ENCODE measurements at places on chromosomes 11 and 22. TPM values are rescaled to one million over a fixed set of nuclear protein-coding genes. Genes with fewer than 3 reads are reported as not detected.

DNA sequence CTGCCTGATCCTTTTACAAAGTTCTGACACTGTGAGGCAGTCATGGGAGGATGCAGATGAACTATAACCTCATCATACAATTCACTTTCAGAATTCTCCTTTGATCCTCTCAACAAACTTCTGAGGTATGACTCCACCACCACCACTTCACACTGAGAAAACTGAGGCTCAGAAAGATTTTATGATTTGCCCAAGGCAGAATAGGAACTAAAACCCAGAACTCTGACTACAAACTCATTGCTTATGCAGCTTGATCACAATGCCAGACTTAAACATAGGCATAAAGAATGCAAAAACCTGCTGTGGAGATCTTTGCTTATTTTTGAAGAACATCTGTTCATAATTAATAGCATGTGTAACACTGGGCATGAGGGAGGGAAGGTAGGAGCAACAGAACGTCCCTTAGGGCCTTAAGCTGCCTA is 20.4 kb downstream of the FAM168A start:
- DNase-seq: peak; percentile 65

GRCh38 chr22:43923191-43923590 is 414 bp upstream of the PNPLA3 start:
- no peak for DNase-seq

GRCh38 chr11:120239713-120240640 is at the start of gene POU2F3:
Gene POU2F3 (plus strand): TSS chr11:120240140. CDS start chr11:120240344, 204 bp downstream.
- DNase-seq: no peak

GRCh38 chr11:69065147-69065710 is 16.5 kb downstream of the TPCN2 start:
- DNase-seq: no peak

GRCh38 chr11:16191212-16191867 is 165.0 kb downstream of the SOX6 start:
- no peak for DNase-seq

DNA sequence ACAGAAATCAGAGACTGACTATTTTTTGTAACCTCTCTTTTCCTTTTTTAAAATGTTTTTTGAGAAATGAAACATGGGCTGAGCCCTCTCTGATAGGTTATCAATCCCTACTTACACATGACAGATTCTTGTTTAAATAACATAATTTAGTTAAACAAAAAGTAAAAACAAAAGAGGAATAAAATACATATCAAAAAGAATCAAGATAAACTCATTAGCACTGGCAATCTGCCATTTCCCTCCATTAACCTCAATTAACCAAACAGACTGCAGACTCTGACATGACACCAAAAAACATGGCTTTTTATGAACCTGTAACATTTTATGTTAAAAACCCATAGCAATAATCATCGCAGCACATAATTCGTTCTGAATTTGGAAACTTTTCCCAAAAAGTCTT is 284.4 kb upstream of the MTNR1B start:
- no peak for DNase-seq

DNA sequence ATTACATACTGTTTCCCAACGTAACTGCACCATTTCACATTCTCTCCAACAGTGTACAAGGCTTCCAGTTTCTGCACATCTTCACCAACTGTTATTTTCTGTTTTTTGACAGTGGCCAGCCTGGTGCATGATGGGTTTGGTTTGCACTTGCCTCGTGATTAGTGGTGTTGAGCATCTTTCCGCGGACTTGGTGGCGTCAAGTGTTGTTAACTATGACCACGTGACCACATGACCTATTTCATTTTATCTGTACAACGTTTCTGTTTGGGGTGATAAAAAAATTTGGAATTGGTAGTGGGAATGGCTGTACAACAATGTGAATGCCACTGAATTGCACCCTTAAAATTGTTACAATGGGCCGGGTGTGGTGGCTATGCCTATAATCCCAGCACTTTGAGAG is 2.5 kb upstream of the YPEL1 start:
- no peak for DNase-seq

DNA sequence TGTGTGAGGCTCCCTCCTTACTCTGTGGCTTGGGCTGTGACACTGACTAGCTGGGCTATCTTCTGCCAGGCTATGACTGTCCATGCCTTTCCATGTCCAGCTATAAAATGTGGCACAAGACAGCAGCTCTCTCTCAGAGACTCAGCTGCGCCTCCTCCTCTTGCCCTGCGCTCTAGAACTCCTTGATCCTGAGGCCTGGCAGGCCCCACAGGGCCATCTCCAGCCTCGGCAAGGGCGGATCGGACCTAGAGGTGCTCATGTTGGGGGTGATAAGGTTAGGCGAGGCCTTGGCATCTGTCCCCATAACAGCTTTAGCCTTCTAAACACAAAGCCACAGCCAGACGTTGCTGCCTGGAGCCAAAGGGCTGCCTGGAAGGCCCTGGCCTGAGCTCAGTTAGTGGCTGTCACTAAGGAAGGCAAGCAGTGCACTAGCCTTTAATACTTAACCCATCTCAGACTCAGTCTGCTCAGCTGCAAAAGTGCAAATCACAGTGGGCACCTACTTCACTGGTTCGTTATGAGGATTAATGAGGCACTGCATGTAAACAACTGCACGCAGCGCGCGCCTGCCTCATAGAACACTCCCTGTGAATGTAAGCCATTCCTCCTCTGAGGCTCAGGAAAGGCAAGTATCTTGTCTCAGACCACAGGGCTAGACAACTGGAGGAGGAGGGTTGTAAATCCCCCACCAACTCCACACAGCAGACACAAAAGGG is 1.2 kb downstream of the GUCD1 start:
- peak; percentile 10 for DNase-seq

DNA sequence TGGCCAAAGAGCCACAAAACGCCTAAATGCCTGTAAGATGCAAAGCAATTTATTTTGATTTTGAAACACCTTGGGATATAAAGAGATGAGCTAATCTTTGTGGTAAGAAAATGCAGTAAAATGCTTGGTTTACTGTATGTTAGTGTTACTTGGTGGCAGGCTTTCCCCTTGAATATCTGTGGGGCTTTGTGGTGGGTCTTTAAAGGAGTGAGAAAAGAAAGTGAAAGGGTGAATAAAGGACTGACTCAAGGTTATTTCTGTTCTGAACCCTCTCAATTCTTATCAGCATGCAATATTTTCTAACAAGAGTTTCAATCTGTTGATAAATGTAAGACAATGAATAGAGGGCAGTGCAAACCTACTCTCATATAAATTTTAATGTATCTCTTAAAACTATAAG is 1555.9 kb upstream of the RAG2 start:
- DNase-seq: no peak

- no peak for DNase-seq
Observed at GRCh38 chr11:73241300-73241699, 23.2 kb downstream of the P2RY2 start.

Gene DRD4
- 0.14 TPM for total RNA-seq

DNA sequence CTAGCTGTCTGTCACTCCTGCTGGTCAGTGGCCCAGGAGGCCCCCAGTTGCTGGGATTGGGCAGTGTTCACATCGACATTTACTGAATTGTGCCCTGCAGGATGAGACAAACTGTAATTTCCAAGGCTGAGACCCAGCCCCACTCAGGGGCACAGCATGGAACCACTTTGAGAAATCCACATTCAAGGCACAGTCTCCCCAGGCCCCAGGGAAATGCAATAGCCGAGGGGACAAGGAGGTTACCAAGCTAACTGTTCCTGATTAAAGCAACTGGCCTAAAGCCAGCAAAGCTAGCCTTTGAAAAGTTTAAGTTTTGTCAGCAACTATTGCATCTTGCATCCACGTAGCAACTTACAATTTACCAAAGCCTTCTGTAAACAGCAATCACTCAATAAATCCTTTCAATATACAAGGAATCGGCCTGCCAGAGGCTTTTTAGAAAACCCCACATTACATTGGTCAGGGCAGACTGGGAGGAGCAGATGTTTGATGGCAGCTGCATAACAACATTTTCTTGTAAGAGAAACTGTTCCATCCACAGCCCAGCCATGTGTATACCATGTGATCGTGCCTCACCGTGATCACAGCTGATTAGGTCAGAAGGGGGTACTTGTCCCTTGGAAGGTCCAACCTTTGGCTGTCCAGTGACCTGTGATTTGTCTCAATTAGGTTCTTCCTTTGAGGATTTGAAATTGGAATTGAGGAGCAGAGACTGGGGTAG is 103.9 kb downstream of the TENM4 start:
- DNase-seq: no peak

Gene HBB
- total RNA-seq: not detected

Gene OR51I1
- total RNA-seq: not detected

Gene GLB1L3
- total RNA-seq: not detected

DNA sequence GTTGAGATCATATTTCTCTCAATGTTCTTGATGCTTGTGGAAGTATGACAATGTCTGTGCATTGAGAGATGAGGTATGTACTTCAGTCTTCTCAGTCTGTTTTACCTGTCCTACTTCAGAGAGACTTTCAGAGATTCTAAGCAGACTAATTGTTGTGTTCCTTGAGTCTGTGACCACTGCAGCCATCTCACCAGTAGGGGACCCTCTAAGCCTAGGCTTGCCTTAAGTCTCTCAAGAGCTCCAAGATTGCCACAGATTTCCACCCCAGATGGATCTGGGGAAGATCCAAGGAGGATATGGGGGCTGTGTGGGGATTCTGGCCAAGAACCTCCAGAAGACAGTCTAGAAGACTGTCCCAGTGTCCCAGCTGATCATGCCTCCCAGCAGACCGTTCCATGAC is 179.9 kb upstream of the PLET1 start:
- DNase-seq: no peak

- DNase-seq: no peak
Observed at GRCh38 chr11:115580927-115581680, 76.9 kb upstream of the CADM1 start.

GRCh38 chr11:111231836-111232235 is 13.7 kb upstream of the POU2AF2 start:
- DNase-seq: no peak

GRCh38 chr11:46508360-46508759 is 85.5 kb downstream of the AMBRA1 start:
- DNase-seq: no peak

GRCh38 chr11:14520747-14521151 is 563 bp upstream of the PSMA1 start:
- DNase-seq: no peak

DNA sequence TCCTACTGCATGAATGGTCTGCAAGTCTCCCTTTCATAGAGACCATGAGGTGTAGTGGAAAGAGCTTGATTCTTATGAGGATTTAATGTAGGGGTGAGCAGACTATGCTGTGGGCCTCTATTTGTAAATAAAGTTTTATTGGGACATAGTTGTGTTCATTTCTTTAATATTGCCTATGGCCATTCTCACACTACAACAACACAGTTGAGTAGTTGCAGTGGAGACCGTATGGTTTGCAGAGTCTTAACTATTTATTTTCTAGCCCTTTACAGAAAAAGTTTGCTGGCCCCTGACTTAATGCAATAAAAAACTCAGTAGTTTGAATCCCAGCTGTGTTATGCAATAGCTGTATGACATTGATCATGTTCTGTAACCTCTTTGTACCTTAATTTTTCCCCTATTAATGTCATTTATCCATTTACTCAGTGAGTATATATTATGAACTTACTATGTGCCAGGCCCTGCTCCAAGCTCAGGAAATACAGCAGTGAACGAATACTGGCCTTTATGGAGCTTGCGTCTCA is 106.3 kb downstream of the ATXN10 start:
- DNase-seq: peak; percentile 39

DNA sequence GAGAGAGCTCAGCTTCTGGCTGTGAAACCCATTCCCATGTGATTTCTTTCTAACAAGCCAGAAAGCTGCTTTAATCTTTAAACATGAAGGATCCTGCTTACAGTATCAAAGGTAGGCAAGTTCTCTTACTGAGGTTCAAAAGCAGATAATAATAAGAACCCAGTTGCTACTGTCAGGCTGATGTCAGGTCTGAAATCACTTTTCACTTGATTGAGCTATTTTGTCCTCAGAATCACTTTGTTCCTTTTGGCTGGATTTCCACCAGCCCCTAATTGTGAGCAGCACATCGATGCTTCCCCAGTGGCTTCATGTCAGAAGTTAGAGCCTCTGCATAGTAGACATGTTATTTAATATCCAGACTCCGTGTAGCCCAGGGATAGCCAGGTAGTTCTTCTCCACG is 55.8 kb upstream of the CEP295 start:
- DNase-seq: no peak

DNA sequence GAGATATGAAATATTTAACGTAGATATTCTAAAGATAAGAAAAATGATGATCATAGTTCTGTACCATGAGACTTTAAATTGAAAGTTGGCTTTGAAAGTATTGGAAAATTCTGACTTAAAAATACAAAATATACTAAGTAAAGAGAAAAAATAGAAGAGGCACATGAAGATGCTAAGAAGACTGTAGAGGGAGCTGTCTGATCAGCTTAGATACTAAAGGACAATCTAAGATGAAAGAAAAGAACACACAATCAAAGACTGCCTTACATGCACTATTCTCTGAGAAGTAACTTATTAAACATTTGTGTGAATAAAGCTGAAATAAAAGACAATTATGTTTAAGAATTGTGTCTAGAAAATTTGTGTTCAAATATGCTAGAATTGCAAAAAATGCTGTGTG is 55.1 kb downstream of the RBMXL2 start:
- DNase-seq: peak; percentile 1

GRCh38 chr11:17510507-17511206 is 33.6 kb downstream of the USH1C start:
- DNase-seq: no peak

Gene CSNK2A3
- total RNA-seq: 1.5 TPM

Gene SERPIND1
- 0.11 TPM for total RNA-seq

GRCh38 chr11:116980136-116980793 is 118.0 kb downstream of the SIK3 start:
- DNase-seq: no peak

- no peak for DNase-seq
Observed at GRCh38 chr22:27882507-27883290, 36.4 kb downstream of the PITPNB start.

DNA sequence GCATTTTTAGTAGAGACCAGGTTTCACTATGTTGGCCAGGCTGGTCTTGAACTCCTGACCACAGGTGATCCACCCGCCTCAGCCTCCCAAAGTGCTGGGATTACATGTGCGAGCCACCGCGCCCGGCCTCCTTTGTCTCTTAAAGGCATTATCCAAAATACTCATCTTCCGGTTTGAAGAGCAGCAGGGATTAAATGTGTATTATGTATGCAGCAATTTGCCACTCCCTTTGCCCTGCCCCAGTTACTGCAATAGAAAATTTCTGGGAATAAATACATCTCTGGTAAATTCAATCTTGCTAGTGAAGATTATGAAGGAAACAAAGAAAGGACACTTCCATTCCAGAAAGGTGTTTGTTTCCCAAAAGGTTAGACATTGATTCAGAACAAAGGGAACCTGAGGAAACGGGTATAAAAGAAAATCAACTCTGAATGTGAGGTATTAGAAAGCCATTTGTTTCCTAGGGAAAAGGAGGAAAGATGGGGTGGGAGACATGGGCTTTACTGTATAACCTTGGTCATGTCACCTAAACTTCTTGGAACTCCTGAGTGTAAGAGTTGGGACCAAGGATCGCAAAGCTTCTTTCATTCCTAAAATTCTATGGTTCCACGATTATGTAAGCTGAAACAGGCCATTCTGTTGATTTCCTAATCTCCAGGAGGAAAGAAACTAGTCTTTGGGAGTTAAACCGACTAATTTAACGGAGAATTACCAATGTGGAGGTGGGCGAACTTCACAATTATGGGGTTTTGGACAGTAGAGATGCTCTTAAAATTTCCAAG is 959 bp upstream of the HIPK3 start:
- DNase-seq: no peak

- no peak for DNase-seq
Observed at GRCh38 chr11:62885137-62885750, 4.5 kb downstream of the SLC3A2 start.

GRCh38 chr11:115269191-115269950 is 234.8 kb downstream of the CADM1 start:
- no peak for DNase-seq

Gene ARHGAP32
- total RNA-seq: 6.5 TPM

Gene MS4A4E
- not detected for total RNA-seq

Data from HFFc6 (cell line).